ENCODE measurements at places on chromosomes 4 and X.

DNA sequence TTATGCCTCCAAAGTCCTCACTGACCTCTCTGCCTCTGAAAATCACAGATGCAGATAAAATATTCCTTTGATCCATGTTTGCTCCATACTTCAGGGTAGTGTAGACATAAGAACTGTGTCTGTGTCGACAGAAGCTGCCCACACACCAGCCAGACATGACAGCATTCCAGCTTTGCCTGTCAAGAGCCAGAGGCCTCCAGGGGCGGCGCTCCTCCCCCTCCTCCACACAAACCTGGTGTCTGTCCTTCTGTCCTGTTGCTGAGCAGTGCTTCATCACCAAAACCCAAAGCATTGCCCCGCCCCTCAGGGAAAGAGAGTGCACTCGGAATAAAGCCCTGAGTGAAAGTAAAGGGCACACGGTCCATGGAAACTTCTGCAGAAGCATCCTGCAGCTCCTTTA, 379.4 kb downstream of the FBXW7 start:
- no peak for DNase-seq

DNA sequence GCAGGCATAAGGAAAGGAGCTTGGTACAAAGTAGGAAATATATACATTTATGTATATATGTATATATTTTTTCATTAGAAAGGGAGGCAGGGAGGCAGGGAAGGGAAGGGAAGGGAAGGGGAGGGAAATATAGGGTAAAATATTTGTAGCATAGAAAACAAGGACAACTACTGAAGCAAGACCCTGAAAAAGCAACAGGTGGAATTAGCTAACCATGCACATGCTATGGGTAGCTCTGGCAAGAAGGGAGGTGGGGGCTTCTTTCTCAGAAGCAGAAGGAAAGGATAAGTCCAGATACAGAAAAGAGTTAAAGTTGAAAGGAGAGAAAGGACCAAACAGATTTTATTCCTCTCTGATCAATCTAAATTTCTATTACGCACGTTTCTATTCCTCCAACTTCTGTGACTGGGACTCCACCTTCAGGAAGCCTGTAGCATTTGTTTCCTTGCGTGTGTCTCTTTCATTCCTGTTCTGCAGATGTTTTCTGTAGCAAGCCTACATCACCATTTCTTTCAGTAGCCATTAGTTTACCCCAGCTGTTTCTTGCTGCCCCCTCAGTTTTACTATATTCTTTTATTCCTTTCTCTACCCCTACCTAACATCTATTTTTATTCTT, 82.9 kb downstream of the OR13H1 start:
- no peak for DNase-seq

DNA sequence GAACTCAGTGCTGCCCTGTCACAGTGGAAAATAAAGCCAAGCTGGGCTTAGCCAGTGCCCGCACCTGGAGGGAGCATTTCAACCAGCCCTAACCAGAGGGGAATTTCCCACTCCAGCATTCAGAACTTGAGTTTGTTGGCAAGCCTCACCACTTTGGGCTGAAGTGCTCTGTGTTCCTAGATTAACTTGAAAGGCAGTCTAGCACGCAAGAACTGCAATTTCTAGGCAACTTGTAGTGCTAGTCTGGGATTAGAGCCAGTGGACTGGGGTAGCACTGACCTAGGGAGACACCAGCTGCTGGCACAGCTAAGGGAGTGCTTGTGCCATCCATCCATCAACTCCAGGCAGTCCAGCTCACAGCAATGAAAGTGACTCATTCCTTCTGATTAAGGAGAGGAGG, 1060.6 kb upstream of the GRID2 start:
- no peak for DNase-seq

GRCh38 chr4:83217721-83218522, 66.7 kb downstream of the COQ2 start:
- no peak for DNase-seq

GRCh38 chrX:39144323-39144722, 343.1 kb downstream of the MID1IP1 start:
- DNase-seq, result no peak

- no peak for DNase-seq
Observed at GRCh38 chrX:323721-324628, 5.4 kb upstream of the GTPBP6 start.

DNA sequence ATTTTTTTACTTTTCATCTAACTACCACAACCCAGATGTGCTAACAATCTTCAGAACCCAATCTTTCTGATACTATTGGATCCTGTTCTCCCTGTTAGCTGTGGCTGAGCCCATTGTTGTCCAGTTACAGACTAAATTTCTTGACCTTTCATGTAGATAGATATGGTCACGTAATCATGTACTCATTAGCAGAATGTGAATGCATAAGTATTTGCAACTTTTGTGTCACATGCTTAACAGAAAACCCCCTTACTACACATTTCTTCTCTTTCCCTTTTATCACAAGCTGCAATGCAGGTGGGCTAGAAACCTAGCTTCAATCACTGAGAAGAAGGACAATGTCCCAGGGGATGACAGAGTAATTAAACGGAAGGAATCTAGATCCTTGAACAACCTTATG, 13.1 kb upstream of the FAM13A start:
- no peak for DNase-seq

DNA sequence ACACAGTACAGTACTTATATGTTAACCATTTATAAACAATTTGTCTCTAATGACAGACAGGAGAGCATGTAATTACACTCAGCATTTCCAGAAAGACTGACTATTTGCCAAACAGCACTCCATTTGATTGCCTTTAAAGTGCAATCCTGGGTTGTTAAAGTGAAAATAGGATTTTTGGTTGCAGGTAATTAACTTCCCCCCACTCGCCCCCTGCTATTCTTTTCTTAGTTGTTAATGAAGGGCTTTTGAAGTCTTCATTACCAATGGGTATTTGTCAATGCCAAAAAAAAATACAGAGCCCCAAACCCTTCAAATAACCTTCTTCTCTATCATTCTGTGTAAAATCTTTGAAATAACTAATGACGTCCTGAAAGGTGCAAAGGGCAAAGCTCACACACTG, 825.6 kb downstream of the STPG2 start:
- DNase-seq, result no peak

- DNase-seq, result no peak
Observed at GRCh38 chrX:32871636-32872035, 339.7 kb downstream of the DMD start.

GRCh38 chr4:25494166-25494565, 117.1 kb downstream of the ANAPC4 start:
- DNase-seq, result no peak

DNA sequence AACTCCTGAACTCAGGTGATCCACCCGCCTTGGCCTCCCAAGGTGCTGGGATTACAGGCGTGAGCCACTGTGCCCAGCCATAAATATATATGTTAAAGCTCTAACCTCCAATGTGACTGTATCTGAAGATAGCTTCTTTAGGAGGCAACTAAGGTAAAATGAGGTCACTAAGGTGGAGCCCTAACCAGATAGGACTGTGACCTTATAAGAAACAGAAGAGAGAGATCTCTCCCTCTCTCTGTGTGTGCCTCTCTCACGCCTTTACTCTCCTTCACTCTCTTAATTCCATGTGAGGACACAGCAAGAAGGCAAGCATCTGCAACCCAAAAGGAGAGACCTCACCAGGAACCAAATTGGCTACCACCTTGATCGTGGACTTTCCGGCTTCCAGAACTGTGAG, 926 bp upstream of the MAGIX start:
- DNase-seq, result no peak

DNA sequence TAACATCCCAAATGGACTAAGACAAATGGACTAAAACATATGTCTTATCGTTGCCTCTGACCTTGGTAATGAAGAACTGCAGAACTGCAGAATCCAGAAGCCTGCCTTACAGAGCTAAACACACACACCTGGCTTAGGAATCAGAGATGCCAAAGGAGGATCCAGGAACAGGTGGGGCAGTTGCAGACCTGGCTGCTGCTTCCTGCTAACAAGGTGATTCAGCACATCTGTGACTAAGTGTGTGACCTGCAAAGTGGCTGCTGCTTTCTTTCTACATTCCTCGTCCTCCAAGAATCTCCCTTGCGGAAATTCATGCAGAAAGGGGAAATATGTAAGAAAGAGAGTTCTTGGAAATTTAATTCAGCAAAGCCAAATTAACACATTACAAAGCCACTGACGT, 96.8 kb upstream of the NLGN4X start:
- DNase-seq, result no peak

DNA sequence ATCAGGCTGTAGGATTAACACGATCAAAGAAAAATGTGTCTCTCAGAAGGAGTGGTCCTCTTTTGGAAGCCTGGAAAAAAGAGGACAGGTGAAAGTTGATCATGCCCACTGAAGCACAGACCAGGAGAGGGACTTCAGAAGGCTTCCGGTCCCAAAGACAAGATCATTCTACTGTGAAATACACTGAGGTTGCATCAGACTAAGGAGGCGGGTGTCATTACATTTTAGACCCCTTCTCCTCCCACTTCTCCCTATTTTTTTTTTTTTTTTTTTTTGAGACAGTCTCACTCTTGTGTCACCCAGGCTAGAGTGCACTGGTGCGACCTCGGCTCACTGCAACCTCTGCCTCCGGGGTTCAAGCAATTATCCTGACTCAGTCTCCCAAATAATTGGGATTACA, 67.5 kb downstream of the RBM47 start:
- no peak for DNase-seq

- peak; percentile 12 for DNase-seq
Observed at GRCh38 chrX:76279007-76279406, 106.1 kb downstream of the PBDC1 start.

GRCh38 chrX:123994730-123995129, 33.2 kb downstream of the STAG2 start:
- no peak for DNase-seq

- DNase-seq, result no peak
Observed at GRCh38 chr4:140213116-140213515, 59.1 kb upstream of the MAML3 start.

DNA sequence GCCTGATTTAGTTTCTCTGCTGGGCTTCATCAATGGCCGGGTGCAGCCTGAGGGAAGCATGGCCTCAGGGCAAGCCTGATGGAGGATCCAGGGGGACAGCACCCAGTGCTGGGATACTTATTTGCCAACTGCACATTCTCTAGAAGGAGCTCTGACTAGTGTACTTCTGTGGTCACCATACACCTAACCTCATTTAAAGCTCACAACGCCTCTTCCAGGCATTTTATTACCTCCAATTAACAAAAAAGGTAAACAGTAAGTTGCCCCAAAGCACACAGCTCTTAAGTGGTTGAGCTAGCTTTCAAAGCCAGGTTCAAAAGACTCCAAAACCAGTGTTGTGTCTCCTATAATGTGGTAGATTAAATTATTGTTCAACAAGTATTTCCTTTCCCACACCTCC, 26.8 kb upstream of the ATXN3L start:
- no peak for DNase-seq

GRCh38 chrX:20434986-20435385, 168.3 kb upstream of the RPS6KA3 start:
- DNase-seq, result no peak

GRCh38 chr4:75895744-75896314, 6.4 kb downstream of the PPEF2 start:
- no peak for DNase-seq

GRCh38 chr4:8575457-8575856, 4.7 kb upstream of the GPR78 start:
- DNase-seq, result no peak

- no peak for DNase-seq
Observed at GRCh38 chr4:138269175-138269574, 27.0 kb upstream of the SLC7A11 start.

DNA sequence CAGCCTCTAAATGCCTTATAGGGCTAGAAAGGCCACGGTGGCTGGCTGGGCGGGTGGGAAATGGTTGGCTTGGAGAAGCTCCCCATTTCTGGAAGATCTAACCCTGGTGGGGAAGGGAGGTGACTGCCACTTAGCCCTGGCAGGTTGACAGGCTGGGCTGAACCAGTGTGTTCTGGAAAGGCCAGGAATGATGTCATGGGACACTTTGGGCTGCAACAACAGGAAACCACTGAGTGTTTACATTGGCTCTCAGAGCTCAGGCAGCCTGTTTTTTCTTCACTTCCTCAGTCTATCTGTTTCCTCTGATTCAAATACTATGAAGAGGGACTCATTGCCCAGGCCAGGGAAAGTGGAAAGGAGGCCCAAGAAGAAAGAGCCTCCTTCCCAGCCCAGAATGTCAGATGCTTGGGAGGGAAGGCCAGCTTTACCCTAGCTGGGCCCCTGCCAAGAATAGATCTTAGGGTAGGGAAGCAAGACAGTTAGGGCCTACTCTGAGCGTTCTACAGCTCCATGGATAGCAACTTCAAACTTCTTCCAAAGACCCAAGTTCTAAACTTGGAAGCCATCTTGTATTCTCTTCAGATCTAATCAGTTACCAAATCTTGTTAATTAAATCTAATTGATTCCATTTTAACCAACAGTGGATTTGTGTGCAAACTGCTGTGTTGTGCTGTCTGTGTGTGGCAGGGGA, 65.8 kb upstream of the MSN start:
- DNase-seq, result no peak

GRCh38 chrX:155662282-155662681, 49.5 kb upstream of the TMLHE start:
- DNase-seq, result no peak

DNA sequence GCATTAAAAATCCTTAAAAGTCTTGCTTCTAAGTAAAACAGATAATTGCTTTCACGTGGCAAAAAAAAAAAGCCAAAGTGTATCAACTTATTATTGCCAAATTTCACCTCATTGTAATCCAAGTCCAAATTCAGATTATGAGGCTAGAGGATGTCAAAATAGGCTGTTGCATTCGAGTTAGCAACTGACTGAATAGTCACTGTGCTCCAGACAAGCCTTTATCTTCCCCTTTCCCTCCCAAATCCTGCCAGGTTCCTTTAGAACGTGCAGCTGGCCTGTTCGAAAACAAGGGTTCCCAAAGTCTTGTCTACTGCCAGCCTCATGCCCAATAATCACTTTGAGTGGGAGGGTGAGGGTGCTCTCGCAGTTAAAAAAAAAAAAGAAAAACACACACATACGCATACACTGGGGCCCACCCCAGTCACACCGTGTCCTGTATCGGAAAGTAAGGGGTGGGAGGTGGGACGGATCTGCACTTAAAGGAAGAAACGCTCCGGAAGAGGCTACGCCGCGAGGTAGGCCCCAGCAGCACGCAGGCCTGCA, 603 bp downstream of the MAD2L1 start:
- peak; percentile 11 for DNase-seq

GRCh38 chr4:129998436-129999150, 902.6 kb downstream of the C4orf33 start:
- DNase-seq, result no peak

- DNase-seq, result no peak
Observed at GRCh38 chr4:108651014-108651791, 804 bp downstream of the OSTC start.

- DNase-seq, result no peak
Observed at GRCh38 chrX:39832211-39832610, 265.5 kb downstream of the BCOR start.

DNA sequence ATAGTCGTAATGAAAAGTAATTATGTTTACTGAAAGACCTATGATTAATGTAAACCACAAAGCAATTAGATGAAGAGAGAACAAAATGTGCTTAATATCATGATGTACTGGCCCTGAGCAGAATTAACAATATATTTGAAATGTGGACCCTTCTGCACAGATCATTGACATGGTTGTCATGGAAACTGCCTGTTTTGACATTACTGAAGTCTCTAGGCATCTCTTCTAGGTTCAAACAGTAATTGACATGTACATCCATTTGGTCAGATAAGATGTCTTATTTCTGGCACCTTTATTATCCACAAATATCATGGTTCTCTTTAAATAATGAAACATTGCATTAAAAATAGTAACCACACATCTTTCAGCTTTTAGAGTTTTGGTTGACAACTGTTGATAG, 251.7 kb upstream of the GNPDA2 start:
- DNase-seq, result no peak

All from stimulated activated CD4-positive, alpha-beta T cell treated with anti-CD3 and anti-CD28 coated beads, Interleukin-1b, Interleukin-23, amount 100 ng/mL, for 1 hour (primary cell).